ENCODE measurements at places on chromosomes 5 and 9.
A peak's percentile ranks its signal among the peaks of the same experiment; 100 is the strongest.

- peak; percentile 85 for DNase-seq
Measured at GRCh38 chr5:138354926-138355378, 2.5 kb downstream of the KDM3B start.

DNA sequence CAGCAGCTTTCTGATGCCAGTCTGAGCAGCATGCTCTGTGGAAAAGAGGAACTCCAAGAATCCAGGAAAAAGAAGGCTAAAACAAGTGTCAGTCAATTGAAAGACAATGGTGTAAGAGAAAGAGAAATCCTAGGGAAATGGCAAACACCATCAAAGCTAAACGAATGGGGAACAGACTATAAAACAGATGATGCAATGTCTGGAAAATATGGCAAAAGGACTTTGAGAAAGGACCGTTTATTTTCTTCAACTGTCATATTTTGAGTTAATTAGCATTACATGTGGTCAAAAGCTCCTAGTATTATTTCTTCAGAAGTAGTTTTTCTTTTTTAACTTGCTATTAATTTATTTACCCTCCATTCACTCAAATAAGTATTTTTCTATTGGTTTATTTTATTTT is 465.2 kb downstream of the LRRC70 start:
- DNase-seq = no peak

GRCh38 chr5:35305336-35306020 is 75.2 kb upstream of the PRLR start:
- DNase-seq = no peak

GRCh38 chr5:30804739-30805505 is 388.6 kb upstream of the CDH6 start:
- no peak for DNase-seq

DNA sequence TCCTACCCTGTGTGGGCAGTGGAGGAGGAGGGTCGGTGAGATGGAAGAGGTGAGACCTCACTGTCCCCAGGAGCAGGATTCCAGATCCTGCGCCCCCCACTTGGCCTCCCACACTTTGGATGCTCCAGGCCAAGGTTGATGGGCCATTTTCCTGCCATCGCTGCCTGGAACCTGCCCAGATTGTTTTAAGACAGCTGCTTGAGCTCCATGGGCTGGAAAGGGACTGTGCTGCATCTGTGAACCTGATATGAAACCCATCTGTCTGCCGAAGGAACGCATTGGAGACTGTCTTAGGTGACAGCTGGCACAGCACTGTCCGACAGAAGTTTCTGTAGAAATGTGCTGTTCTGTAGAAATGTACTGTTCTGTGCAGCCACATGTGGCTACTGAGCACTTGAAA is 72.7 kb upstream of the SLC25A48 start:
- DNase-seq = no peak

Data from NB4 (cell line).